ENCODE measurements at places on chromosomes 2 and 18.

DNA sequence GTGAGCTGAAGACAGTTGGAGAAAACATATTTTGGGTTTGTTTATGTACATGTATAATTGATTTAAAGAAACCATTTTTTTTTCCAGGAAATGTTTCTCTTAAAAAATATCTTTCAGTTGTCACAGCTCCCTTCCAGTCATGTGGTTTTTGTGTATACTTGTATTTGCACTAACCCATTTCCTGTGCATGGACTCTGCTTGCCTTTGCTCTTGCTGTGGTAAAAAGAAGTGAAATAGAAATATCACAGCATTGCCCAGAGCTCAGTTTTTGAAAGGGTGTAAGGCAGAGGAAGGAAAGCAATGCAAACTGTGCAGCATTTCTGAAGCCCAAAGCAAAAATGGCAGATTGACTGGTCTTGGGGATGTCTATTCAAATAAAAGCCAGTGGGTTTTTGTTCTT lies 10.4 kb upstream of the DOCK10 start:
- no peak for DNase-seq

GRCh38 chr2:223442847-223443246 lies 159.3 kb downstream of the SCG2 start:
- DNase-seq, result no peak

GRCh38 chr2:134570676-134571075 lies 148.1 kb downstream of the TMEM163 start:
- no peak for DNase-seq

DNA sequence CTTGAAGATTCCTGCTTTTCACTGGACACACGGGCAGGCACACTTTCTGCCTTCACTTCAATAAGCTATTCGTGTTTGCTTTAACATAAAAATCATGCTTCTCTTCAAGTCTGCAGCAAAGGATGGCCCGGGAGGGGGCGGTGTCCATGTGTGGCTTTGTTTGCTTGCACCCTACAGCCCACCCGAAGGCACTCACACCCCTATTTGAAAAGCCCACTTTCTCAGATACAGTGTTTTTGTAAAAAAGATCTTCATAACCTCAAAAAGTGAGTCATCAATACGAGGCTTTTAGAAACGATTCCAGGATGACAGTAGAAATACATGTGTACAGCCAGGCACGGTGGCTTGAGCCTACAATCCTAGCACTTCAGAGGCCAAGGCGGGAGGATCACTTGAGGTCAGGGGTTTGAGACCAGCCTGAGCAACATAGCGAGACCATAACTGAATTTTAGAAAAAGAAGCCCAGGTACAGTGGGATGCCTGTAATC lies 36.5 kb upstream of the HPCAL1 start:
- no peak for DNase-seq

DNA sequence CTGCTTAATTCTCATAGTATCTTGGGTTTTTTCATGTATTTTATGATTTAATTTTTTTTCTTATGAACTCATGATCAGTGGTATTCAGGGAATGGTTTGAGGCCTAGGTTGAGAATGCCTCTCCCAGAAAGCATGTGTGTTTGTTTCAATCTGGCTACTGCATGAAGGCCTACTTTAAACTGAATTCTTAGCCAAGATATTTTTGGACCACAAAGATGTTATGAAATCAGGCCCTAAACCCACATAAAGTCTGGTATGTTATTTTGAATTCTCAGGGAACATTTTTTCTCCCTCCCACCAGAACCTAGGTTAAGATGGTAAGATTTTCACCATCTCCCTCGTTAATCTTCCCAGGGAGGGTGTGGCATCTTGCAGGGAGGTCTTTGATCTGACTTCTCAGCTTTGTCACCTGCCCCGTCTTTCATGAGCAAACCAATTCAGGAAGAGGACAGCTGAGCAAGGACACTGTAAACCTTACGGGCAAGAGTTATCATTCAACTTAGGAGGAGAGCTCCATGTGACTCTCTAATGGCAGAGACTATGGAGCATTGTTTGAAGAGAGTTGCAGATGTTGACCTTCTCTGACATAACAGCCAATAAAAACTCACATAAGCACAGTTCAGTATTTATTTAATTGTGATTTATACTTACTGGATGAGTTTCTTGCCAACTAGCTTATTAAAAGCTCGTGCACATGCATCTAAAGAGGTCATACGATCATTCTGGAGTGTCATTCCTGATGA lies 21.3 kb upstream of the ACKR3 start:
- DNase-seq, result no peak

- DNase-seq, result no peak
These were observed 56.5 kb downstream of the SLC8A1 start for GRCh38 chr2:40395169-40396073.

GRCh38 chr2:50613161-50613560 lies 418.8 kb downstream of the NRXN1 start:
- DNase-seq, result no peak

DNA sequence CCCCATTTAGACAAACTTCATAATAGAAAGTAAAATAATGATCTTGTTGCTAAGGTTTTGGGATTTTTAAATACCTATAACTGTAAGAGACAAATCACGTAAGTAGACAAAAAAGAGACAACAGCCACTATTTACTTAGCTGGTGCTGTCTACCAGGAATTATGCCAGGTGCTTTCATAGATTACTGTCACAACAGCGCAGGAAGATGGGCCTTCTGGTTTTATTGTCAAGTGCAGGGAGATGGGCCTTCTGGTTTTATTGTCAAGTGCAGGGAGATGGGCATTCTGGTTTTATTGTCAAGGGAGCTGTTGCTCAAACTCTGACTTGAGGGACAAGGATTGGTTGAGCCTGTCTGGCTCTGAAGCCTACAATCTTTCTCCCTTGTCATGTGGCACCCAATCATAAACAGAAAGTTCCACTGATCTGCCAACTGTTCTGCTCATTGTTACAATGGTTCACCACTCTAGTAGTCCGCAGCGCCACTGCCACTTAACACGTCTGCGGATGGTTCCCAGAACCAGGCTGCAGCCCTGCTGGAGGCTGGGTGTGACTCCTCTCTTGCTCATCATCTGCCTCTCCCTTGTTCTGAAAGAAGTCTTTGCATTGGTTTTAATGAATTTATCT lies 95.0 kb downstream of the RNF144A start:
- no peak for DNase-seq

- DNase-seq, result no peak
These were observed 13.3 kb upstream of the PRELID3A start for GRCh38 chr18:12394428-12394827.

DNA sequence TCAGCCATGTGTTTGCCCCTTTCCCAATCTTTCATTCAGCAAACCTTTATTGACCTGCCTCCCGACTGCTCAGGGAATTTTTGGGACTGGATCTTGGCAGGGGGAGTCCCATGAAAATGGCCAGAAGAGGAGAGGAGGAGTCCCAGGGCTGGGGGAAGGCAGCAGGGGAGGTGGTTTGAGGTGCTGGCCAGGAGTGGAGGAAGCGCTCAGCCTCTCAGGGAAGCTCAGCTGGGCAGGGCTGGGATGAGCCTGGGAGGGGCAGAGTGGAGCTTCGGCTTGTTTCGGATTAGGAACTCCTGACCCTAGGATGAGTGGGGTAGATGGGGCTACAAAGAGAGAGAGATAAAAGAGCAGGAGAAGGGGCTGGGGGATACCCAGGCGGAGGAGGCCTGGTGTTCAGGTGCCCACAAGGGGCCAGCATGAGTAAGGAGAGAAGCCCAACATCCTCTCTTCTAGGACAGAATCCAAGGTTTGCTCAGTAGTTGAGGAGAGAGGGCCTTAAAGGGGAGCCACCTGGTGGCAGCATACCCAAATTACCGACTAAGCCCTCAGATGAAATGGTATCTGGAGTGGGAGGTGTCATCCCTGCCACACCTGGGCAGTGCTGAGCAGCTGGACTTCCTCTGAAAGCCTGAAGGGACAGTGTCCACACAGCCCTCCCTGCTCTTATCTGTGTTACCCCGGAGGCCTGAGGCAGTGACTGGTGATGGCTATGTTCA lies 91.1 kb downstream of the INHBB start:
- DNase-seq, result peak; percentile 17

DNA sequence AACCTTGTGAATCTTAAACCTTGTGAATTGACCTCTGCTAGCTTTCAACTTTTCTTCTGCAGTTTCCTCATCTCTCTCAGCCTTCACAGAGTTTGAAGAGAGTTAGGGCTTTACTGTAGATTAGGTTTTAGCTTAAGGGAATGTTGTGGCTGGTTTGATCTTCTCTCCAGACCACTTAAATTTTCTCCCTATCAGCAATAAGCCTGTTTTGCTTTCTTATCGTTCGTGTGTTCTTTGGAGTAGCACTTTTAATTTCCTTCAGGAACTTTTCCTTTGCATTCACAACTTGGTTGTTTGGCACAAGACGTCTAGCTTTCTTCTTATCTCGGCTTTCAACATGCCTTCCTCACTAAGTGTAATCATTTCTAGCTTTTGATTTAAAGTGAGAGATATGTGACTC lies 2.8 kb upstream of the CDCA7 start:
- DNase-seq, result no peak

- no peak for DNase-seq
These were observed 36.8 kb downstream of the ANKMY1 start for GRCh38 chr2:240520974-240521350.

GRCh38 chr2:63058921-63059792 lies 8.5 kb downstream of the OTX1 start:
- DNase-seq, result peak; percentile 61

DNA sequence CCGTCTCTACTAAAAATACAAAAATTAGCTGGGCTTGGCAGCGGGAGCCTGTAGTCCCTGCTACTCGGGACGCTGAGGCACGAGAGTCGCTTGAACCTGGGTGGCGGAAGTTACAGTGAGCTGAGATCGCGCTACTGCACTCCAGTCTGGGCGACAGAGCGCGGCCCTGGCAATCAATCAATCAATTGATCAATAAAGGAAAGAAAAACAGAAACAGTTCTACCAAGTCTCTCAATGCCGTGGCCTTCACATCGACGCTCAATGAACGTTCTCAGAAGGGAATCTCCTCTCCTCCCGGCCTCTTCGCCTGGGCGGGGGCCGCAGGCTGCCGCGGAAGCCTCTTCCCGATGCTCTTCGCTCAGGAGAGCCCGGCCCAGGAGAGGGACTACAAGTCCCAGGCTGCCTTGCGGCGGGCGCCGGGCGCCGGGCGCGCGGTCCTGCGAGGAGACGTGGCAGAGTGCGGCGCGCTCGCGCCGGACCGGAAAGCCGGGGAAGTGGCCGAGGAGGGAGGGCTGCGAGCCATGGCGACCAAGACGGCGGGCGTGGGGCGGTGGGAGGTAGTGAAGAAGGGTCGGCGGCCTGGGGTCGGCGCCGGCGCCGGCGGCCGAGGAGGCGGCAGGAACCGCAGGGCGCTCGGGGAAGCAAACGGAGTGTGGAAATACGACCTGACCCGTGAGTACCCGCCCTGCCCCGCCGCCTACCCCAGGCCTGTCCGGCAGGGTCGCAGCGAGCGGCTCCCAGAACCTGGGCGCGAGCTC lies at the start of gene TMEM214:
TMEM214 (plus strand) TSS at position 471 of the 758 bp plus-strand sequence; CDS start at position 522, 51 bp downstream.
- DNase-seq, result peak; percentile 94

DNA sequence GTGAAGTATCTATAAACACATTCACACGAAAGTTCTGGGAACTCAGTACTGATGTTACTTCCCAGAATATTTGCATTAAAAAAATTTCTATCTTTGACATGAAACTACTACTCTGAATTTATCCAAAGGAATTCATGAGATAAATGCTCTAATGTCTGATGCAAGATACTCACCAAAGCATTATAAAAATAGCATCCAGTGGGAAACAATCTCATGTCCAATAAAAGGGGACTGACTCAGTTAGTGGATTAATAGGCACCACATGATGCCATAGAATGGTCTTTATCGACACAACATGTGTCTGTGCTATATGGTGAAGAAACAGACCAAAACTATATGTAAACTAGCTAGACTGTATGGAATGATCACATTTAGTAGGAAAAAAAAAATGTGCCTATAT lies 33.9 kb downstream of the LAMA3 start:
- no peak for DNase-seq

DNA sequence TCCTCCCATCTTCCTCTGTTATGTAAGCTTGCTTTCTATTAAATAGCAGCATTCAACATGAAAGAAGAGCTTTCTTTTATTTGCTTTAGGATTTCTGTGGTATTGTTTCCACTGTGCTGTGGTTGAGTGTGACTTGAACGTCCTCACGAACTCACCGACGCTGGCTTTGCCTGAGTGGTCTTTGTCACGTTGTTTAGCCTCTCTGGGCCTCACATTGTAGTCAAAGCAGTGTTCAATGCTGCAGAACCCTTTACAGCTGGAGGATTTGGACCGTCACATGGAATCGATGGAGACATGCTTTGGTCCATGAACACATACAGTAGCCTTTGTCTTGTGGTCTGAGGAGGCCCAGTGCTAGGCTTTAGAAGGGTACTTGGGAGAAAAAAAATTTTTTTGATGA lies 66.3 kb downstream of the TANC1 start:
- no peak for DNase-seq

DNA sequence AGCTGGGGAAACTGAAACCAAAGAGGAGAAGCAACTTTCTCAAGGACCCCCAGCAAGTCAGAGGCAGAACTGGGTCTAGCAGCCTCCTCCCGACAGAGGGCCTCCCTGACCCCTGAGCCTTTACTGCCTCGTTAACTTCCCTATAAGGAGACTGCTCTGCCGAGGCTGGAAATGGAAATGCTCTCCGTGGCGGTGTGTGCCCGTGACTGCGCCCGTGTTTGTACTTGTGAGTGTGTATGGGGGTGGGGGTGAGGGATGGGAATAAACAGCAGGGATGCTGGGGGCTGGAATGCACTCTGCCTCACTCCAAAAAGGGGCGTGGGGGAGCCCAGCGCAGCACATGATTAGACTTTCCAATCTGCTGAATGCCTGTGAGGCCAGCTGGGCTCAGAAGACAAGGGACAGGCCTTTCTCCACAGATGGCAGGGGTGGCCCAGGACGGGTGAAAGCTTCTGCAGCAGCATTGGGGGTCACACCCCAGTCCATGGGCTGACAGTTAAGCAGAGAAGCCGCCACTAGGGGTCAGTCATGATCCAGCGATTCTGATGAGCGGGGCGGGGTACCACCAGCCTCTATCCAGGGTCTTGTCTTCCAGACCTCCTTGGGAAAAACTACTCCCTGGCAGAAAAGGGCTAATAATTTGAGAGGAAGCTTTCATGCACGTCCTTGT lies 26.8 kb downstream of the MPHOSPH10 start:
- peak; percentile 46 for DNase-seq

- DNase-seq, result no peak
These were observed 39.5 kb upstream of the DYNAP start for GRCh38 chr18:54551590-54551989.

DNA sequence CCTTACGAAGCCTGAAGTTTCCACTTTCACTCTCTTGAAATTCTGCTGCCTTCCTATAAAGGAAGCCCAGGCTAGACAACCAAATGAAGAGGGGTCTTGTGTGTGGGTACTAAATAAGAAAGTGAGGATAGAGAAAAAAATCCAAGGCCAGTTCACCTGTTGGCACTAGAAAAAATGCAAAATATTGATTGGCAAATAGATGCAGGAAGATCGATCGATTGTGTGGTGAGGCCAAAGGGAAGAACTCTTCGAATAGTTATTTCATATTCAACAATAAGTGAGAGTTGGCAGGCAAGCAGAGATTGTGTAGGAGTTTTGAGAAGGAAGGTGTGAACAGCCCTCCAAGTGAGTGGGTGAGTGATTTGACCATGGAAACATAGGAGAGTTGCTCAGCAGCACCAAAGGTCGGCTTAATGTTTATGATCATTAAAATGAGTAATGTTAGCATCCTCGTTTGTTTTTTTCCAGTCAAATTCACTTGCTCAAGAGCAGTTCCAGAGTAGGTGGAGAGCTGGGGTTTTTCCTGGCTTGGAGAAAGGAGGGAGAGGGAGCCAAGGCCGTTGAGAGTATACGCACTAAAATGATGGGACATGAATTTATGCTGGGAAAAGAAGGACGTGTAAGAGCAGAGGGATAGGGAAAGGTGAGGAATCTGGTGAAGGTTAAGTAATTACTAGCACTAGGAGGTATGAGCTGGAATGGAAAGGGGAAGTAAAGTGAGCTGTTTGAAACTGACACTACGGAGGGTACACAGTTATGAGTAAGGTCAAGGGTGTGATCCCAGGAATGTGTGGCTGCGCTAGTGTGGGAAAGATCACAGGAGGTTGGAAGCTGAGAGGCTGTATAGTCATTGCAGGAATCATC lies 1.1 kb upstream of the NAPG start:
- no peak for DNase-seq
